Nucleus accumbens (tissue), 56 donors: ENCODE measurements at places on chromosomes 1 and 21.

GRCh38 chr21:42651515-42652401, 1.7 kb upstream of the PDE9A start:
- no peak for DNase-seq

DNA sequence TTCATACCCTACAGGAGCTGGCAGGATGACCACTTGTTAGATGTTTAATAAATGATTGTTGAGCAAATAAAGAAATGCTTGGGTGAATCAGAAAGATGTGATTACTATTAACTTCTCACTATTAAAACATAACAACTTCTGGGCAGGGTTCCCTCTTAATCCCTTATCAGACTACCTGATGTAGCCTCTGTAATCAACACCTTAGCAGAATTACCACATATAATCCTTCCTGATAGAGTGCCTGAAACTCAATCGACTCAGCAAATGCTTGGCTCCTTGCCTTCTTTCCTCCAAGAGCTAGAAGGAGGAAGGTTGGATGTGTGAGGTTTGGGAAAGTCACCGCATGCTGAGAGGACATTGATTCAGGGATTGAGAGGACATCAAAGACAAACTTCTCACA, 34.8 kb upstream of the DSCAM start:
- DNase-seq: no peak

GRCh38 chr1:116768416-116769103, 14.3 kb downstream of the CD2 start:
- no peak for DNase-seq

DNA sequence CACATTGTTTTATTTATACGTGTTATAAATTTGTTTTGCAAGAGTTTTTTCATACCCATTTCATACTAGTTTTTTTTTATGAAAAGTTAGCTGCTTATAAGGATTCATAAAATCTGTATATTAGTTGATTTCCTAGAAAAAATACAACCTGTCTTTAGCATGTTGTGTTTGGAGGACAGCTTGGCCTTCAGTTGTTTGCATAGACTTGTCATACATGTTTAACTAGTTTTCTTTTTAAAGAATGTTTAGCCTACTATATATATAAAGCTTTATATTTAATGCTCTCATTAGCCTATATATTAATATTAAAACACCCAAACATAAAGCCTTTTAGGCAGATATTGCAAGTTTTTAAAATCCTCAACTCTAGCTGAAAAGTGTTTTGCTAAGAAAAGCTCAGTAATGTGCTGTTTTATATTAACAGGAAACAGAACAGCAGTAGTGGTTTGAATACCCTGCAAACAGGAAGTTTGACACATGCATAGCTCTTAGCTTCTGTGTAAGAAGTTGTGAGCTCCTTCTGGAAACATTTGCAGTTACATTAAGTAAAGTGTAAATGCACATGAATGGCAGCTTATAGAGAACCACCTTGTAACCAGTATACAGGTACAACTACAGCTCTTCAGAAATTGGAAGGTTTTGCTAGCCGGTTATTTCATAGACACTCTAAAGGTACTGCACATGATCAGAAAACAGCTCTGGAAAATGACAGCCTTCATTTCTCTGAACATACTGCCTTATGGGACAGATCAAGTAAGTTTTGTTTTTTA, at the start of gene PRKACB:
PRKACB (plus strand) TSS at position 476 of the 770 bp plus-strand sequence; CDS start at position 567, 91 bp downstream.
- DNase-seq: no peak

GRCh38 chr21:17238468-17238867, 274.4 kb upstream of the CXADR start:
- no peak for DNase-seq

DNA sequence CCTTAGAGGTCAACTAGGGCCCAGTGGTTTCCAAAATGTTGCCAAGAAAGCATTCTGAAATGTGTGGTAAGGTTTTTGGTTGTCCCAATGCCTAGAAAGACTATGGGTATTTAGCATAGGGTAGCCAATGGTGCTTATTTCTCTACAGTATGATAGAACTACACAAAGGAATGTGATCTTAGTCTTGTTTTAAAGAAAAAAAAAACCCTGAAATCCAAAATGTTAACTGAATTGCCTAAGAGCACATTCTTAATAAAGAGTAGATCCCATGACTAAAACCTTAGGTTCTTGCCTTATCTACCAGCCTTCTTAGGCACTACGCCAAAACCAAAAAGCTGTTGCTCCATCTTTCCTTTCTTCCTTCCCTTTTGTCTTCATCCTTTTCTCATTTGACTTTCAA, 428.2 kb downstream of the MRPL39 start:
- no peak for DNase-seq

- DNase-seq: no peak
Measured at GRCh38 chr1:183304440-183305107, 113.6 kb downstream of the NMNAT2 start.

DNA sequence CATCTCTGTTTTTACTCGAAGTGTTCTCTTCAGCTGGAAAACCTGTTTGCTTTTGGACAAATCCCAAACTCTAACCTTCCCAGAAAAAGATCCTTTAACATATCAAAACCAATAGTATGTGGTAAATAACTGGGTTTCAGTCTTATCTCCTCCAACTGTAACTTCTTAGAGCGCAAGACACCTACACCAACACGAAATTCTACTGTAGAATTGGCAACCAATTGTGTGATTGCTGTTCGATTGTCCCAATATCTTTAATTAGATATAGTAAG, 5.8 kb upstream of the MPZL1 start:
- no peak for DNase-seq

GRCh38 chr1:196860323-196860884, 27.4 kb upstream of the CFHR4 start:
- no peak for DNase-seq

DNA sequence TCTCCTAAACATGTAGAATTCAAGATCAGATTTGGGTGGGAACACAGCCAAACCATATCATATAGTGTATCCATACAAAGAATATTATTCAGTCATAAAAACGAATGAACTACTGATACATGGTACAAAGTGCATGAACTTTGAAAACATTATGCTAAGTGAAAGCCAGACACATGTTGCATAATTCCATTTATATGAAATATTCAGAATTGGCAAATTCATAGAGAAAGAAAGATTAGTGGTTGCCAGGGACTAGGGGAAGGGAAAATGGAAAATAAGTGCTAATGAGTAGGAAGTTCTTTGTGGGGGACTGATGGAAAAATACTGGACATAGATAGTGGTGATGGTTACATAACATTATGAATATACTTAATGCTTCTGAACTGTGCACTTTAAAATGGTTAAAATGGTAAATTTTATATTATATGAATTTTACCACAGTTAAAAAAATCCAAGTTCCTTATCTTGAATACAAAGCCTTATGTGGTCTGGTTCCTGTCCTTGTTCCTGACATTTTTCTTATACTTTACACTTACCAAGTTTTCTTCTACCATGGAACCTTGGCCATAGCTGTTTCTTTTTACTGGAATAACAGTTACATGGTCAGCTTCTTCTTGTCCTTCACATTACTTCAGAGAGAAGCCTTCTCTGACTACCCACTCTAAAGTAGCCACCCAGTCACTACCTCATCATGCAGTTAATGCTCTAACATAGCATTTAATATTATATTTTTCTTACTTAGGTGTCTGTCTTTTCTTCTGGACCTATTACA, 64.0 kb downstream of the CCDC18 start:
- no peak for DNase-seq

GRCh38 chr1:201504179-201504631, 2.7 kb downstream of the CSRP1 start:
- DNase-seq: no peak

GRCh38 chr1:9376430-9376829, 83.7 kb downstream of the SPSB1 start:
- no peak for DNase-seq

- DNase-seq: no peak
Measured at GRCh38 chr1:226135709-226136108, 50.8 kb downstream of the ACBD3 start.

DNA sequence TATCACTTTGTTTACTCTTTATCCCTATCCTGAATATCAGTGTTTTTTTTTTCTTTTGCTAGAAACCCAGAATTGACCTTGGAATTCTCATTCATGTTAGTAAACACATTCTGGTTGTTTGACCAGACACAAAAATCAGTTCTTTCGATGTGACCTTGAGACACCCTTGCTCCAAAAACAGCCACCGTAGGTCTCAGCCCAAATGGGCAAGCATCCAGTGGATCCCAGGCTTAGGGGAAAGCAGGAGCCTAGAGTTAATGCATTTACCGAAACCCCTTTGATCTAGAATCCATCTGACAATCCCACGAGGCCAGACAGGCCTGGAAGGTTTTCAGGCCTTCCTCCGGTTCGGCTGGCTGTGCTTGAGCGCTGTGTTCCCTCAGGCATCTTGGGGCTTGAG, 47.6 kb downstream of the IRF2BP2 start:
- DNase-seq: no peak

DNA sequence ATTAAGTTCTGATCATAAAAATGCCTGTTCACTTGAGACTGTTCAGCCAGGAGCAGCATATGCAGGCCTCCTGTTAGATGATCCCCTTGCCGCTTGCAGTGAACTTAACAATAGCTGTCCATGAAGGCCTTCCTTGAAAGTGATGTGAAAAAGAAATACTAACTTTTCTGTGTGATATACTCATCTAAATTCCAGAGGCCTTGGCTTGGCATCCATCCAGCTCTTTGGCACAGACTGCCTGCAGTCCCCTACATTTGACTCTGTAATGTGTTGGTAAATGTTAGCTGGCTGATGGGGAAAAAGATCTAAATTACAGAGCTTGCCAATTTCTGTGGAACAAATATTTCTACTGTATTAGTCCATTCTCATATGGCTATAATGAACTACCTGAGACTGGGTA, 73.7 kb downstream of the KCNK2 start:
- DNase-seq: no peak
